ENCODE measurements at places on chromosomes 2 and 18.

- DNase-seq, result no peak
Observed at GRCh38 chr2:75432761-75433361, 127.9 kb downstream of the EVA1A start.

DNA sequence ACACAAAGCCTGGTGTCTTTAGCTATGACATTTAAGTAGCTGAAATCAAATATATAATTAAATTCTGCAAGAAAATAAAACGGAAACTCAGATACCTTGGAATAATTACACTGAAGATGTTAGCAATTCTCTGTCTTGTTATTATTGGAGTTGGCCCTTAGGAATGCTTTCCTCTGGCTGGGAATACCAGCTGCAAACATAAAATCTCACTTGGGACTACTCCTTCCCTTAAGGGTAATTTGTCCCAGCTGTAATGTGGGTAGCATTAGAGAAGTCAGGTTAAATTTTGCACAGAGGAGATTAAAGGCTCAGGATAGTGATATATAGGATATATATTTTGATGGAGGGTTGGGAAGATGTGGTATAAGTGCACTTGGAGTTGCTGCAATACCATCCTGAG, 37.3 kb upstream of the GRP start:
- no peak for DNase-seq

- no peak for DNase-seq
Observed at GRCh38 chr2:2107627-2108026, 223.4 kb downstream of the MYT1L start.

DNA sequence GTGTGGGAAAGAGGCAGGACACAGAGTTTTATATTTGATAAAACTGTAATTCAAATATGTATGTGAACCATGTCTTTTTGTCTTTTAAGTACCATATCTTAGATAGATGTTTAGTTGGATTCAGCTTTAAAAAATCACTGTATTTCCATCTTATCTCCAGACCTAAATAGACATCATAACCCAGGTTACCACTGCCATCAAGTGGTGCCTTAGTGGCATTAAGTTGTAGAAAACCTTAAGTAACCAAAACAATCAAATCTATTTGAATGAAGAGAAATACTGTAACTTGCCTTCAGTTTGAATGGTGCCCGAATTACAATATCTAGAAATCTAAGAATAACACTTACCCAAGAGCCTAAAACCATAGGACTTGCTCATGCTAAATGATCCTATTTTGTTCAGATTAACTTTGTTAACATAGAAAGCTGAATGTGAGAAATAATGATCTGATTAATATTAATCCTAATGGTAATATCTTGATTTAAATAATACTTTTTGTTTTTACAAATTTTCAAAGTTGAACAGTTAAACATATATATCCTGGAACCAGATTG, 92.5 kb upstream of the MAP2 start:
- DNase-seq, result peak; percentile 8

GRCh38 chr2:234211797-234212196, 161.3 kb downstream of the SPP2 start:
- no peak for DNase-seq

GRCh38 chr18:76524900-76525698, 30.1 kb upstream of the ZNF516 start:
- peak; percentile 63 for DNase-seq

- no peak for DNase-seq
Observed at GRCh38 chr2:237505188-237505939, 18.3 kb downstream of the MLPH start.

GRCh38 chr18:58581265-58581664, 47.6 kb downstream of the ALPK2 start:
- peak; percentile 42 for DNase-seq

DNA sequence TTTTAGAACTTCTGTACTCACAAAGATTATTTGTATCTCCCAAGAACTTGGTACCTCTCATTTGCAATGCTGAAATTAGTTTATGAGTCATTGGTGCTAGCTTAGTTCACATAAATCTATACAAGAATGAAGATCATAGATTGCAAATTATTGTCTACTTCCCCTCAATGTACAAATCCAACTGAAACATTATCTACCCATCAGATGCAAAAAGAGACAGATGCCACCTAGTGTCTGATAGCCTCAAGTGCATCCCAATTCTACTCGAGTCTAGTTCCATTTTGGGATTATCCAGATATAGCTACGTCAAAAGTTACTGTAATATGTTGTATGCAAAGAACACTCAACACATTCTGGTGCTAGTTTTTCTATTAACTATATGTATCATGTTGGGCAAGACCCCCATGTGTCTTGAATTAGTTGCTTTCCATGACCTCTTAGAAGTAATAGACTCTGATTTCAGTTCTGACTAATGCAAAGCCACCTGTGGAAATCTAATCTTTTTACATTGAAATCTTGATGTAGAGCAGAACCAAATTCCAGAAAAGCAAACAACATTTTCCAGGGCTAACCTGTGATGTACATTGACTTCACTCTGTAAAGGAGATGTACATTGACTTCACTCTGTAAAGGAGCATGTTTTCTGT, 210.0 kb downstream of the RBM43 start:
- DNase-seq, result peak; percentile 22

DNA sequence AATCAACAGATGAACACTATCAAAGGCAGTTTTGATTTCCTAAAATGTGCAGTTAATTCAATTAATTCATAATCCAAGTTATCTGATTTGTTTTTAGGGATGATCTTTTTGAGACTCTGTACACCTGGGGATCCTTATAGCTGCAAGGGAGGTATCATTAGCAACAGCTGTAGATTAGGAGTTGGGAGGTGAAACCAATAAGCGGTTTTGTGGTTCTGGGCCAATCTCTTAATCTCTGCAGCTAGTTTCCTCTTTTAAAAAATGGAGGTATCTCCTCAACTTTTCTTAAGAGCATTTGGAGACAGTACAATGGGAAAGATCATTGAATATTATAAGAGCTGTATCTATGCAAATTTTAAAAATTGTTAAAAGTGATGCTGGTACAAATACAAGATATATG, 126.0 kb downstream of the MC4R start:
- DNase-seq, result no peak

DNA sequence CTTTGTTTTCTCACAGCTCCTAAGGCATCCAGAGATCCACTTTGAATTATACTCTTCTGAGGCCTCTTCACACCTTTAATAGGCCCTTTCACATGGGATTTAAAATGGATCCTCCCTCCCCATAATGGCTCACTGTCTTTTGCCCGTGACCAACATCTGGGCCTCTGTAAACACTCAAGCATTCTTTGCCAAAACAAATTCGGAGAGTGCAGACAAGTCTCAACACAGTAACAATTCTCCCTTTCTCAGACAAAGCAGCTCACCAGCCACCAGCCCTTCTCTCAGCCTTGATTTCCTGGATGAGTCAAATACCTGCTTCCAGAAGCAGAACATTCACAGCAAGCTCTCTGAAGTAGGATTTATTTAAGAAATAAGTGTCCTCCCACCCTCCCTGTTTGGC, 14.0 kb upstream of the IMP4 start:
- DNase-seq, result no peak

DNA sequence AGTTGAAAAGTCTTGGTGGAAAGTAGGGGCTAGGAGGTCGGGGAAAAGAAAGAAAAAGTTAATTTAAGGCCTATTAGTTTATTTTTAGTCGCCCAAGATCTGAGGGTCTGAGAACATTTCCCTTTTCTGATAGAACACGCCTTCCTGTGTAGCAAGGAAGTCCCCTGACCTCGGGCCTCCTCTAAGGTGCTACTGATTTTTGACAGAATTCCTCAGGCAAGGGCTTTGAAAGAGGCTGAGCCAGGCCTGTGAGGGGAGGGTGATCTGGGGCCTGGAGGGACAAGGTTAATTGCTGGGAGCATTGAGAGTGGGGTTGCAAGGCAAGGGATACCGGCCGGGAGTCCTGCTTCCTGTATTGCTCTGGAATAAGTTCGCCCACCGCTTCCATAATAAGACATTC, 131.4 kb upstream of the MYCN start:
- no peak for DNase-seq

DNA sequence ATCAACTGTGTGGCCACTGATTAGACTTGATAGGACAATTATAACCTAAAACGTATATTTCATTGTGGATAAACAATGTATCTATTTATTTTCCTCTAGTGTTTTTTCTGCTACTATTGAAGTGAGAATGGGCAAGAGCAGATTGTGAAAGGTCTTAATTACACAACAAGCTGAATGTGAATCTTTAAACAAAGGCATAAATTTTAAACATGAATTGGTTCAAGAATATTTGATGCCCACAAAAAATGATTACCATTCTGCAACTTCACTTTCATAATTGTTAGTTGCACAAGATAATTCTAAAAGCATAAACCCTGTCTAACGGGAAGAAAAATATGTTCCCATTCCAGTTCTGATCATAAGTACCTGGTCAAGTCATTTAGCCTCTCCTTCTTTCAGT, 285.6 kb downstream of the GULP1 start:
- no peak for DNase-seq

DNA sequence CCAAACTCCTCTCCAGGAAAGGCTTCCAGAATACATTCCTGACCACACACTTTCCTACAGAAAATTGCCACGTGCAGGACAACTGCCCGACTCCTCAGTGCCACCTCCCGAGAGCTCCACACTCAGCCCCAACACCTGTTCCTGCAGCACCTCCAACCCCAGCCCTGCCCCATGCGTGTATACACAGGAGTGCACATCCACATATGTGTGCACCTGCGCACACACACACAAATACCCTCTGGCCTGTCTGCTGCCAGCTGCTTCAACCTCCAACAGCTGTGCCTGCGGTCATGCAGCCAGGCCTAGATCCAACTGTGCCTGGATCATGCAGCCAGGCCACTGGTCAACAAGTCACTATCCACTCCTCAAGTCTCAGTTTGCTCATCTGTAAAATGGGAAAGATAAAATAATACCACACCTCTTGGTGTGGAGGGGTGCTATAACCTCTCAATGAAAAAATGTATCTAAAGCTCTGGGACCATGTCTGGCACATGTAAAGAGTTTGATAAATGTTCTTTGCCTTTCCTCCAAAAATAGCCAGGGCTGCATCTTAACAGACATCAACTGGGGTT, 152.1 kb upstream of the ID2 start:
- no peak for DNase-seq

DNA sequence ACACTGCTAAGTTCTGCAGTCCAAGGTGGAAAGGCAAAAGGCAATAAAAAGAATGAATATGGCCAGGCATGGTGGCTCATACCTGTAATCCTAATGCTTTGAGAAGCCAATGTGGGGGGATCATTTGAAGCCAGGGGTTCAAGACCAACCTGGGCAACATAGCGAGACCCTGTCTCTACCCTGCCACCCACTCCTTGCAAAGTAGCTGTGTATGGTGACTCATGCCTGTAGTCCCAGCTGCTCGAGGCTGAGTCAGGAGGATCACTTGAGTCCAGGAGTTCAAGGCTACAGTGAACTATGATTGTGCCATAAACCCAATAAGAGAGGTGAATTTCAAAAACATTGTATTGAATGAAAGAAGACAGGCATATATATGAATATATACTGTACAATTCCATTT, 2.4 kb downstream of the MYL12B start:
- no peak for DNase-seq

DNA sequence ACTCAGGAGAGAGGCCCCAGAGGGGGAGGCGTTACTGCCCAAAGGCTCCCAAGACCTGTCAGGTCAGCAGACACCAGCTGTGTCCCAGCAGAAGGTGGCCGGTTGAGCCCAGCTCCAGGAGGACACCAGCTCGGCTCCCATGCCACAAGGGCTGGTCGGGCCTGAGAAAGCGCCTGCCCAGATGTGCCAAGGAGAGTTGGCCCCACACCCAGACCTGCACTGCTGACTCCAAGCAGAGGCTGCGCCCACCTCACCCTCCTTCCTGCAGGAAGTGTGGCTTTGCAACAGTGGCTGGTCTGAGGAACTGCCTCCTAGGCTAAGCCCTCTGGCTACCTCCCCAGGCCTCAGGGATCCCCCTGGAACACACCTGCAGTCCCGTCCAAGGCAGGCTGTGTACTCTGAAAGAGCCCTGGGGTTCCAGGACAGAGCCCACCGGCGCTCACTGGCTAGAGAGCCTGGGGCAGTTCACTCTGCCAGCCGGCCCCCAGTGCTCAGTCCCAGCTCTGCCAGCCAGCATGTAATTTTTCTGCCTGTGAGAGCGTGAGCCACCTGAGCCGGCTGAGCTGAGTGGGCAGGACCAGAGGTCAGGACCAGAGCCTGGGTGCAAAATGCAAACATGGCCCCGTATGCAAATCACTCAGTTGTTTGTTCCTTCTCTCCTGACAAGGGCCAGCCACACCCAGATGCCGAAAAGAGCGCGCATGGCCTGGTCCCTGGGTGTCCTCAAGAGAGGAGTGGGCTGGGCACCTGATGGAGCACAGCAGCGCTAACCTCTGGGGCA, 36.9 kb upstream of the PTMA start:
- no peak for DNase-seq

DNA sequence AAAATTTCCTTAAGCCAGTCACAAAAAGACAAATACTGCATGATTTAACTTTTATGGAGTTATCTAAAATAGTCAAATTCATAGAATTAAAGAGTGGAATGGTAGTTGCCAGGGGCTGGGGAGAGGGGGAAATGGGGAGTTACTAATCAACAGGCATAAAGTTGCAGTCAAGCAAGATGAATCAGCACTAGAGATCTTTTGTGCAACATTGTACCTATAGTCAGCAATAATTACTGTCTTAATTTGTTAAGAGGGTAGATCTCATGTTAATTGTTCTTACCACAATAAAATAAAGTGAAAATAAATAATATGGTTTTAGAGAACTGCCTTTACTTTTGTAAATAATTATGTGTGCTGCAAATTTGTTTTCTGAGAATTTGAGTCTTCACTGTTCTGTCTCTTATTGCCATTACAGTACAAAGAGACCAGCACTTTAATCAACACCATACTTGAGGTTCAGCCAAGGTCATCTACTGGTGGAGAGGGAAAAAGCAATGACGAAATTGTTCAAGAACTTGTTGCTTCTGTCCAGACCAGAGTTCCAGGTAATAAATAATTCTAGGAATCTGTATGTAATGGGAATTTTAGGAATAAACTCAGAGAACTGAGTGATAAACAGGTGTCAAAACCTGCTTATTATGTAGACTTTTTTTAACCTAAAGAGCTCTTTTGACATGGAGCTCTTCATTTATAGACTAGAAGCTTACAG, 75.5 kb downstream of the TRABD2A start:
- no peak for DNase-seq
